MCF 10A (cell line): ENCODE measurements at places on chromosomes 3 and 15. TPM values are rescaled to one million over a fixed set of nuclear protein-coding genes. Genes with fewer than 3 reads are reported as not detected.
A peak's percentile ranks its signal among the peaks of the same experiment; 100 is the strongest.

The GOLGA8G gene
- total RNA-seq = 0.09 TPM in 1 of 2 replicates, not detected in the other

- no peak for DNase-seq
These were observed 58.5 kb upstream of the GATA2 start for GRCh38 chr3:128551451-128551850.

DNA sequence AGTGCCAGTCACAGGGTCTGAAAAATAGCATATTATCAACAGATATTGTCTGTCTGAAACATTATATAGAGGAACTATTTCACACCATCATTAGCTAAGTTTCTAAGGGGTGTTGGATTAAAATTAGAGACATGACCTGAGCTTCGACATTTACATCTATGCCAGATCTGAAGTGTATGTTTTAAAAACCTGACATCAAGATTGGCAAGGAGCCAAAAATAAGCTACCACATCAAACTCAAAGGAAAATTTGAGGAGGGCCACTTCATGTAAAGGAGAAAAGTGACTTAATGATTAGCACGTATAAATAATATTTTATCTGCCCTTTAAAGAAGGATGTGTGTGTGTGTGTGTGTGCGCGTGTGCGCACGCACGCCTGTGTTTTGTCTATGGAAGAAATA is 752.0 kb upstream of the GRM7 start:
- DNase-seq = no peak

GRCh38 chr3:8482960-8483665 is 18.5 kb upstream of the LMCD1 start:
- peak; percentile 80 for DNase-seq

DNA sequence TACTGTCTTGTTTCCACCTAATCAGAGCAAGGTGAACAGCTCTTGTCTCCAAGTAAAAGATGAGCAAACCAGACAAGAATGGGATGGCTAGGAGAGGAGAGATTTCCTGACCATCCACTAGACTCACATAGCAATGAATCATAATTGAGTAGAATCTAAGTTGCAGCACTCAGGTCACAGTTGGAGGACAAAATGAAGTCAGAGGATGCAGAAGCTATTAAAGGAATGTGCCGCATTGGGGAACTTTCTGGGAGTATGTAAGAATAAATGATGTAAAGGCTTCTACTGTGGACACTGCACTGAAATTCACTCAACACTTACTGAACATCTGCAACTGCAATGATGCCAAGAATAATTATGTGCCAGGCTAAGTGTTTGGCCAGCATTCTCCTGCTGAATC is 217.4 kb upstream of the WNT5A start:
- DNase-seq = no peak
